Stimulated activated naive CD8-positive, alpha-beta T cell treated with anti-CD3 and anti-CD28 coated beads, Interleukin-15, amount 100 ng/mL, for 72 hours (primary cell): ENCODE measurements at places on chromosomes 13 and 19.

DNA sequence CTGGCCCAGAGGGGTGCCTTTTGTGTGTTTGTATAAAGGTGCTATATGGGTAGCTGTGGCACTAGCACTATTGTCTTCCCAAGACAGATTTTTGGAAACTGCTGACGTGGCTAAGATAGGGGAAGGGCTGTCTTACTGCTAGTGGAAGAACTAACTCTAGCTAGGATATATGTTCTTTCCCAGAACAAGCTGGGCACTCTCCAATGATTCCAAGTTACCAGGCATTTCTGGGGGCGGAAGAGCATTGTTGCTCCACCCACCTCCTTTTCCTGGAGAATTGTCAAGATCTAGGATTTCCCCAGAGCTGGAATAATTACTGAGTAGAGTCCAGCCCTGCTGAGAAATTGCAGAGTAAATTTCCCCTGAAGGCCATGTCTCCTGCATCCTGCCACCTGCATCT is 408.3 kb downstream of the KLF5 start:
- no peak for DNase-seq

DNA sequence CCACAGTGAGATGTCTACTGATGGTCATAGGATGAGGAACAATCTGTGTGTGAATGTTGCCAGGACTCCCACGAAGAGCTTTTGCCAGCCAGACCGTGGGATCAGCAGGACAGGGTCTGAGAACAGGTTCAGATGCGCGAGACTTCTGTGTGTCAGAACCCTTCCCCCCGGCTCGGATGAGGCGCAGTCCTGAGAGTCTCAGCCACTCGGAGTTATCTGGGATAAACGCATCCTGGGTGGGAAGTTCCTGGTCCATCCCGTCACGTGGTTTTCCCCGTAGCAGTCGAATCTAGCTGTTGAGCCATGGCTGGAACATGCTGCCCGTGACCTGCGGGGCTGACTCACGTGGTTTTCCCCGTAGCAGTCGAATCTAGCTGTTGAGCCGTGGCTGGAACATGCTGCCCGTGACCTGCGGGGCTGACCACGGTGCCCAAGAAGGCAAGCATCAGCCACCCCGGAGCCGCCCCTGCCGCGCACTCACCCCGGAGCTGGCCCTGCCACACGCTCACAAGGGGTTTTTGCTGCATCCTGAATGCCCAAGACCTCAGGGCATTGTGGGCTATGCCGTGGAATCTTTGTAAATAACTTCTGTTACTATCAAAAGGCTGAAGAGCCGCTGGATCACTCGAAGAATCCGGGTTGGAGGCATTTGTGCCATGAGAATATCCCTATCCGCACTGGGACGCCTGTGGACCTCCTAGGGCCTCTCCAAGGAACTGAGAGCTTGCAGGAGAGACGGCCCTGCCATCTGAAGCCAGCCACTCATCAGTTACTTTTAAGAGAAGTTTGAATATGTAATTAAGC is 130.8 kb upstream of the MCF2L start:
- no peak for DNase-seq

DNA sequence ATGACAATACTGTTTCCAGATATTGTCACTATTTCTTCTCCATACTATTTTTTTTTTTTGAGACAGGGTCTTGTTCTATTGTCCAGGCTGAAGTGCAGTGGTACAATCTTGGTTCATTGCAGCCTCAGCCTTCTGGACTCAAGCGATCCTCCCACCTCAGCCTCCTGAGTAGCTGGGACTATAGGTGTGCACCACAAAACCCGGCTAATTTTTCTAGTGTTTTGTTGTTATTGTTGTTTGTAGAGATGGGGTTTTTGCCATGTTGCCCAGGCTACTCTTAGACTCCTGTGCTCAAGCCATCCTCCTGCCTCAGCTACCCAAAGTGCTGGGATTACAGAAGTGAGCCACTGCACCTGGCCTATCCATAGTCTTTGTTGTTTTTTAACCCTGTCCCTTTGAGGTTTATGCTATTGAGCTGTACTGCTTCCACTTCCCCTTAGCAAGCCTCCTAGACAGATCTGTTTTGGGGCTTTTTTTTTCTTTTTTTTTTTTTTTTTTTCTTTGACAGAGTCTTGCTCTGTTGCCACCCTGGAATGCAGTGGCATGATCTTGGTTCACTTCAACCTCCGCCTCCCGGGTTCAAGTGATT is 27.6 kb upstream of the MAP3K10 start:
- DNase-seq: no peak

- DNase-seq: no peak
Observed at GRCh38 chr13:76732367-76732766, 153.8 kb downstream of the KCTD12 start.

- no peak for DNase-seq
Observed at GRCh38 chr19:34838753-34839431, 65.9 kb upstream of the ZNF599 start.

DNA sequence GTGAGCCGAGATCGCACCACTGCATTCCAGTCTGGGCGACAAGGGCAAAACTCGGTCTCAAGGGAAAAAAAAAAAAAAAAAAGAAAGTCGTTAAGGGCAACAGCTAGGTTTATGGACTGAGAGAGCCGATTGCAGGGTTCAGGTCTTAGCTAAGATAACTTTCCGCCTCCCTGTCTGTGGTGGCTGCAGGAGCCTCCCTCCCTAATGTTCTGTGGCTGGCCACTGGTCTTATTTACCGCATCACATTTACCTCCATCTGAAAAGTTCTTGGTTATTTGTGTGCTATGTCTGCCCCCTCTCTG is 722 bp upstream of the CRTC1 start:
- DNase-seq: no peak

DNA sequence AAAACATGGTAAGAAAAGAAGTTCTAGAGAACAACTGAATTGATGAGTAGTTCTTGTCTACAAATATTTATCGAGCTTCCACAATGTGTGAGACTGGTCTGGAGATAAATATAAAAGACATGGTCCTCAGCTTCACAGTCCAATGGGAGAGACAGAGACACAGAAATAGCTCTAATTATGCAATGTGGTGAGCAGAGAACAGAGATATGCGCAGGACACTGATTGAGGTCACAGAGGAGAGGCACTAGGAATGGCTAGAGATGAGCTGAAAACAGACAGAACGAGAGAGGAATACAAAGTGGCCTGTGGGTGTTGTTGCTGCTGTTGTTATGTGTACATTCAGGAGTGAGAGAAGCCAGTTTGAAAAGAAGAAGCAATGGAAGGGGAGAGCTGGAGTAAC is 53.2 kb downstream of the GPALPP1 start:
- no peak for DNase-seq

GRCh38 chr13:25080773-25081172 is 15.2 kb upstream of the PABPC3 start:
- DNase-seq: no peak

- peak; percentile 78 for DNase-seq
Observed at GRCh38 chr19:35013041-35013819, 13.1 kb downstream of the GRAMD1A start.

GRCh38 chr19:413756-414420 is 4.9 kb upstream of the C2CD4C start:
- DNase-seq: no peak

- no peak for DNase-seq
Observed at GRCh38 chr19:1486720-1487575, 3.2 kb downstream of the PCSK4 start.

GRCh38 chr19:570251-570686 is 2.1 kb upstream of the BSG start:
- DNase-seq: no peak

- DNase-seq: peak; percentile 15
Observed at GRCh38 chr13:23321535-23322241, 111.8 kb downstream of the SACS start.

GRCh38 chr13:50149932-50150331 is 134.7 kb downstream of the KCNRG start:
- no peak for DNase-seq

DNA sequence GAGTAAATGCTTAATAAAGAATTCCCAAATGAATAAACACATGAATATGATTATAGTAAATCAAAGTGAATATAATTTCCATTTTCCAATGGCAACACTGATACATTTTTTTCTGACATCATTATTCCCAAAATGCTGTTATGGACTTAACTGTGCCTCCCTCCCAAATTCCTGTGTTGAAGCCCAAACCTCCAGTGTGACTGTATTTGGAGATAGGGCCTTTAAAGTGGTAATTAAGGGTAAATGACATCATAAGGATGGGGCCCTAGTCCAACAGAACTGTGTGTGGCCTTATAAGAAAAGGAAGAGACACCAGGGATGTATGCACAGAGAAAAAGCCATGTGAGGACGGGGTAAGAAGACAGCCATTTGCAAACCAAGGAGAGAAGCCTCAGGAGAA is 19.1 kb upstream of the CCNA1 start:
- no peak for DNase-seq

DNA sequence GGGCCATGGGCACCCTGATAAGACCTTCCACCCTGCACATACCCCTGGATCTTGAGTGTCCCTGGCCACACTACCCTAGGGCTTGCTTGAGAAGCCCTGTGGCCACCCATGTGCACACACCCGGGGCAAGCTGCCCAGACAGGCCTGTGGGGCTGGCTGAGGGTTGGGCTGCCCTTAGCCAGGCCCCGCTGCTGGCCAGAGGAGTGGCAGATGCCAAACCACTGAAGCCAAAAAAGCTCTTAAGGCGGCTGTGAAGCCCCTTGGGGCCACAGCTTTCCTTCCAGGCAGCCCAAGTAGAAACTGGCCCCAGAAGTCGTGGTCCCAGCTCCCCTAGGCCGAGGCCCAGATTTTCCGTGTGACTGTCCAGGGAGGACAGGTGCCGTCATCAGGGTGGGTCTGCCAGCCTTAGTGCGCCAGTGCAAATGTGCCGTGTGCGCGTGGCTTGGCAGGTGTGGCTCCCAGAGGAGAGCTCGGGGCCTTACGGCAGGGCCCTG is 14.8 kb downstream of the CEBPG start:
- no peak for DNase-seq

GRCh38 chr19:55370305-55370988 is at the start of gene IL11:
IL11 (minus strand) TSS chr19:55370463; CDS start chr19:55370310, 153 bp downstream.
- DNase-seq: no peak

DNA sequence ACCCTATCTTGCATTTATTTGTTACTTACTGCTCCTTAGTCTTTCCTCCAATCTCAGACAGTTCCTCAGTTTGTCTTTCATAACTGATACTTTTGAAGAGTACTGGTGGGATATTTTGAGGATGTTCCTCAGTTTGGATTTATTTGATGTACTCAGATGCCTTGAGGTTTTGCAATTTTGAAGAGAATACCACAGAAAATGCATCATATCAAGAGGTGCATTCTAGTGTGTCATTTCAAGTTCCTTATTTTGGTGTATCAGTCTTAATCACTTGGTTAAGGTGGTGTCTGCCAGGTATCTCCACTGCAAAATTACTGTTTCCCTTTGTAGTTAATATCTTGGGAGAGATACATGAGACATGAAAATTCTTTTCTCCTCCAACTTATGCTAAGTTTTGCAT is 75.1 kb downstream of the URI1 start:
- DNase-seq: no peak

DNA sequence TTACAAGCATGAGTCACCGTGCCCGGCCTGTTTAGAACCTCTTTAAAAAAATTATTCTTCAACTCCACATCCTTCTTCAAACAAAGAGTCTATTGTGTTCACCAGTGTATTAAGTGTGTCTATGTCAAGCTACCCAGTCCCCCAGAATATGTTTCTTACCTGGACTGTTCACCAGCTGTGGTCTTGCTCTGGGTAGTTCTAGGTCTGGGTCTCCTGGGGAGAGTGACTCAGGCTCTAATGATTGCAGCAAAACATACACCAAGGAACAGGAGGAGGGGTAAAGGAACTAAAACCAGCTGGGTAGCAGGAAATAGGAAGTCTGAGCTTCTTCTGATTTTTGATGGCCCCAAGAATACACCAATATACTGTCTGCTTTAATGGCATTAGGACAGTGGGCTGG is at the start of gene FPR1:
FPR1 (minus strand) TSS at position 224 of the 400 bp plus-strand sequence. CDS start 4,884 bp downstream, outside the sequence.
- DNase-seq: no peak

DNA sequence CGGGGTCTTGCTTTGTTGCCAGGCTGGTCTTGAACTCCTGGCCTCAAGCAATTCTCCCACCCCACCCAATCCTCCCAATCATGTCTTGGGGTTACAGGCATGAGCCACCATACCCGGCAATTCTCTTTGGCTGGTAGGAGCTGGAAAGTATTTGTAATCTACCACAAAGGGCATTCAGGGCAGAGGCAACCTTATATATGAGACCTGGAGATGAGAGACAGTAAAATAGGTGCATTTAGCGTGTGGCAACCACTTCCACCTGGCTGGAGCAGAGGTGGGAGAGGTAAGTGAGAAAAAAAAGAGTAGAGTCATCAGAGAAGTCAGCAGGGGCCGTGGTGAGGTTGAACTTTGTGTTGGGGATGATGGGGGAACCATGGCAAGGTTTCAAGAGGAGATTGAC is 36.8 kb downstream of the VAV1 start:
- DNase-seq: no peak

- DNase-seq: no peak
Observed at GRCh38 chr13:48528720-48529119, 4.2 kb downstream of the RCBTB2 start.

DNA sequence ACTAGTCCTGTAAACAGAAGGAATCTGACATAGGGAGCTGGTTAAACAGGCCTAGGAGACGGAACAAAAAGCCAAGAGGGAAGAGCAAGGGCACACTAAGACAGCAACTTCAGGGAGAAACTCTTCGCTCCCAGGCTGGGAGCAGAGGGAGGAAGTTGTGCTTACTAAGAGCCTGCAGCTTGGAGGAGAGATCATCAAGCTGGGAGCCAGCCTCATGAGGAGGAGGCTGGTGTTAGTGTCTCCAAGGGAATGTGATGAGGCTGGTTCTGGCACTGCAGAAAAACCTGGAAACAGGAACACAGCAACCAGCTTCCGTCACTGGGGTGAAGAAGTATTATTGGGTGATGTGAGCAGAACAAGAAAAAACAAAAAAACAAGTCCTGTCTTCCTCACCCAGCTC is 1027.3 kb downstream of the UQCRFS1 start:
- DNase-seq: no peak
